NCI-H1694 treated with DMSO at 0.1 percent for 48 hours (cell line): ENCODE measurements at places on chromosomes 4 and X.
A peak's percentile ranks its signal among the peaks of the same experiment; 100 is the strongest.

DNA sequence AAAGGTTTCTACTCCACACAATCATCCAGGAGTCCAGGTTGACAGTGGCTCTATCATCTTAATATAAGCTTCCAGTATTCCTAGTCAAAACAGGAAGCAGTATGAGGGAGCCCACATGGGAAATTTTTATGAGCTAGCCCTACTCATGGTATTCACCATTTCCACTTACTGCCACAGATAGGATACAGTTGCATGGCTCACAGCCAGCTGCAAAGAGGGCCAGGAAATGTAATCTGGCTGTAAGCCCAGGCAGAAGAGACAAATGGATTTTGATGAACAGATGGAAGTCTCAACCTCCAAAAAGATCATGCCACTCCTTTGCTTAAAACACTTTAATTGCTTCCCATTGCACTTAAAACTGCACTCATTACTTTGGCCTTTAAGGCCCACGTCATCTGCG is 150.6 kb downstream of the ADAMTS3 start:
- peak; percentile 88 for DNase-seq

DNA sequence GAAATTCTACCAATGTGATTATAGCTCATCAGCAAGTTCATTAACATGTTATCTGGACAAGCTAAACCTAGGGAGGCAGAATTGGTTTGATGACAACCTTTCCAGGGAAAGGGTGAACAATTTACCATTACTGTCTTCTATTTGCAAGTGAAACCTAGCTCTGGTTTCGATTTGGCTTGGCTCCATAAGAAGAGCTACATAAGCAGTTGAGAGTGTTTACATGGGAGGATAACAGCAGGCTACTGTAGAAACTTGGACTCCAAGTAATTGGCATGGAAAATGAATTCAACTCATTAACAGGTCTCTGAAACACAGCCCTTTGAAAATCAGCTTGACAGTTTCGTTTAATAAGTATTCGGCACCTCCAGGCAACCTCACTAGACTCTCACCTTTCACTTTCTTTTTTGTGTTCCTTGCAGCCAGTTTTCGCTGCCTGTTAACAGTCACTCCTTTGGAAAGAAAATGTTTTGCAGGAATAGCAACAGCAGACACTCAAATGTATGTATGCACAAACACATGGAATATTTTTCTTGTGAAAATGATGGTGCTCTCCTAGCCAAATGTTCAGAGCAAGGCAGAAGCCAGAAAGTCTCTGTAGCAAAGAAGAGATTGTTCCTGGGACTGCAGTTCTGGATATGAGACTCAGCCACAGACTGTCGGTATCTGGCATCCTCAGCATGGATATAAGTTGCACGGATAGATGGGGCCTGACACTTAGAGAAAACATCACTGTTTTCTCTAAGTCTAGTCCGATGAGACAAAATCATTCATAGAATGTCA is 27.5 kb downstream of the POU3F4 start:
- no peak for DNase-seq

DNA sequence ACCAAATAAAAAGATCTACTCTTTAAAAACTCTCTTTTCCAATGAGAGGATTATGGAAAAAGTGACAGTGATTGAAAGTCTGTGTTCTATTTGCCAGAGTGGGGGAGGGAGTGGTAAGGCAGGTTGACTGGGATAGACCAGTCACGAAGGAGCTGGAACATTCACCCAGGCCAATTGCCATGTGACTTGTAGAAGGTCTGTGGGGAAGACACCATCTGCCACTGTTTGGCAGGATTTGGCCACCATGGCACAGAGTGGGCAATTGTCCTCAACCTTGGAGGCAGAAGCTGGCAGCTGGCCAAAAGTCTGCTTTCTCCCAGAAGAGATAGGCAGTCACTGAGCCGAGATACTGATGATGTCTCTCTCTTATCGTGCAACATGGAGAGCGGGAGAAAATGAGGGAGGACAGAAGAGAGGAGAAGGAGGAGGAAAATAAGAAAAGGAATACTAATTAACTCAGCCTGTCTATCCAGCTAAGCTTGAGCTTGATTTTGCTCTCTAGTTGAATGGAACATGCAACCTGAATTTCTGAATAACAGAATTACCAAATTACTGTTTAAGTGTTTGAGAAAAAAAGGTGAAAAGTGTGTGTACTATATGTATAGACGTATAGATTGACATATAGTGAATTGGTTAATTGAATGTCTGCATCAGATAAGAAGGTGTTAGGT is 267.1 kb downstream of the ARHGAP24 start:
- DNase-seq, result peak; percentile 21

- no peak for DNase-seq
Measured at GRCh38 chrX:40936827-40937226, 148.4 kb upstream of the USP9X start.

DNA sequence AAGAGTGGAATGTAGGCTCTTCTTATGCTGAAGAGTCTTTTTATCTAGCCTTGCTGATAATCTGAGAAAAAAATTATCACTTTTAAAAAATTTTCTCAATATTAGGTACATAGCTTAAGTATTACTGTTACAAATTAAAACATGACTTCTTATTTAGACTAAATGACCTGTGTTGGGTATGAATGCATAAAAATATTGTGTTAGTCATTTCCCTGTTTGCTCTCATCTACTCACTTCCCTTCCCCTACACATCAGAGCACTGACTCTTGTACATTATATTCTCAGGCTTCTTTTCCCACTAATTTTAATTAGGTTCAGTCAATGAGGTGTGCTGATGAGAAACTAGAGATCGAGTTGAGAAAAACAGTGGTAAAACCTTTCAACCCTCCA is 881.0 kb downstream of the PCDH18 start:
- DNase-seq, result no peak

DNA sequence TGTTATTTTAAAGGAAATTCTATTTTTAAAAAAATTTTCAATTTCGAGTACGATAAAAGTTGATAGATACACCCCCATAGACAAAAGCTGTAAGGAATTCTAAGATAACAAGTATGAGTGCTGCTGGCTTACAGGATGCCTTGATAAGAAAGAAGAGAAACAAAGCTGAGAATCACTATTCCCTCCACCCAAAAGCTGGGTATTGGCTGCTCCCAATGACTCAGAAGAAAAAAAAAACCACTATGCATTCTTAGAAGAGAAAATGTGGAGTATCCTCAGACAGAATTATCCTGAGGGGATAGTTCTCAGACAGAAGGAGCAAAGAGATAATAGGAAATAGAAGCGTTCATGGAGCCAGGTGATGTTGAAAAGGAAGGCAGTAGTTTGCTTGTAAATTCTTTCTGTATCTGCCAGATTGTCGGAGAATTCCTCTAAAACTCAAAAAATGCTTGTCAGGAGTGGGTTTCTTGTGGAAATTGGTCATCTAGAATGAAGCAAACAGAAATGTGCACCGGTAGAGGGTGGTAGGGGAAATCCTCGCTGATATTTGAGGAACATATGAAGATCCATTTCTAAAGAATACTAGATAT is 217.5 kb upstream of the ADAMTS3 start:
- no peak for DNase-seq

DNA sequence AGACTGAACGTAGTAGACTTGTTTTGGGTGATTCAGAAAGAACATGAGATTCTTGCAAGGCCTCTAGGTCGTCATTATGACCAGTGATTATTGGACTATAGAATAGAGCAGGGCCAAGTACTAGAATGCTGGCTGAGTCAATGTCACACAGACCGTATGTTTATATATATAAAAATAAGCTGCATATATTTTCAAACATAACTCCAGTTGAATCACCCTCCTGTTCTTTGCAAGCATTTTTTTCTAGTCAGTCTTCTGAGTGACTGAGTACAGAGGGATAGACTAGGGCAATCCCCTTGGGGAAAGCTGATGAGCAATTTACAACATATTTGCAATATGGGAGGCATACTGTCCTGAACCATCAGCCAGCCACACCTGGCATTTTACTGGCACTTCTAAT is 48.4 kb upstream of the PRPS1 start:
- DNase-seq, result no peak

- no peak for DNase-seq
Measured at GRCh38 chr4:124666496-124666895, 46.0 kb downstream of the ANKRD50 start.

- no peak for DNase-seq
Measured at GRCh38 chr4:184014301-184014700, 109.2 kb downstream of the STOX2 start.
